ENCODE measurements at places on chromosomes 1 and 21.

DNA sequence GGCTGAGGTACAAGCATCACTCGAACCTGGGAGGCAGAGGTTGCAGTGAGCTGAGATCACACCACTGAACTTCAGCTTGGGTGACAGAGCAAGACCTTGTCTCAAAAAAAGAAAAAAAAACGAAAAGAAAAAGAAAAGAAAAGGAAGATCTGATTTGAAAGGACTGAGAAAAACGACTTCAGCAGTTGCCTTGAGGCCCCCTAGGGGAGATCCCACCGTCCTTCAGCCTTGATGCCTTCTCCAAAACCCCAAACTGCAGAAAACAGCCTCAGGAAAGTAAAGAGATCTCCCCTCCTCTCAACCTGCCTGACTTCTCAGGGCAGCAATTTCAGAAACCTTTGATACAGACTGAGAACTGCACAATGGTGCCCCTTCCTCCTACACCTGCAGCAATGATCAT lies 50.9 kb upstream of the BCAR3 start:
- DNase-seq = no peak

DNA sequence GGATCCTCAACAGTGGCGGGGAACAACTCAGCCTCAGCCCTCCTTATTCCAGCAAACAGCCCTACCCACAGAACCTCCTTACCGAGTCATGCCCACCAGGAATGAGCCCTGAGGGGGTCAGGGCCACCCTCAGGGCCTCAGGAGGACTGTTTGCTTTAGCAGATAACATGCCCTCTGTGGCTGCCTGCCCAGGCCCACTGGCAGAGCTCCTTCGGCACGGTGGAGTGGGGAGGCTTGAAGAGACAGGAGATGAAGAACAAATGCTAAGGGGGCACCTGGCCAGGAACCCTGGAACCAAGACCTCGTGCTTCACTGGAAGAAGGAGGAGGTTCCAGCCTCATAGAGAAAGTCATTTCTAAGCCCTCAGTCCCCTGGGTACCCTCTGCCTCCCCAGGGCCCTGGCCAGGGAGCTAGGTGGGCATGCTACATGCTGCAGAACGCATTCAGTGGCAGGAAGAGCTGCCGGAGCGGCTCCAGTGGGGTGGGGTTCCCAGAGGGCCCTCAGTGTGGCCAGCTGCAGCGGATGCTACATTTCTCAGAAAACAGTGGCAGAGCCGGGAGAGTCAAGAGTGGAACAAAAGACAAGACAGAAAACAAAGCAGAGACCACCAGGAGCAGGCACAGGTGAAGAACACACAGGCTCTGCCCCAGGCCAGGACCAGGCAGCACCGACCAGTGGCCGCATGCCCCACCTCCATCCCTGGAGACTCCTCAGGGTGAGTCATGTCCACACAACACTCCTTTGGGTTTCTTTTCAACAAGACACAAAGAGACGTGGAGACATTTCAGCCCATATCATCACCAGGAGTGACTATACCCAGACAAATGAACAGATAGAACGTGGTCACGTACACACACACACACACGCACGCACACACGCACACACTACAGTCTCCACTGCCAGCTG lies 39.8 kb downstream of the RIMS3 start:
- DNase-seq = no peak

- no peak for DNase-seq
Measured at GRCh38 chr1:39048745-39049370, 22.7 kb downstream of the NDUFS5 start.

DNA sequence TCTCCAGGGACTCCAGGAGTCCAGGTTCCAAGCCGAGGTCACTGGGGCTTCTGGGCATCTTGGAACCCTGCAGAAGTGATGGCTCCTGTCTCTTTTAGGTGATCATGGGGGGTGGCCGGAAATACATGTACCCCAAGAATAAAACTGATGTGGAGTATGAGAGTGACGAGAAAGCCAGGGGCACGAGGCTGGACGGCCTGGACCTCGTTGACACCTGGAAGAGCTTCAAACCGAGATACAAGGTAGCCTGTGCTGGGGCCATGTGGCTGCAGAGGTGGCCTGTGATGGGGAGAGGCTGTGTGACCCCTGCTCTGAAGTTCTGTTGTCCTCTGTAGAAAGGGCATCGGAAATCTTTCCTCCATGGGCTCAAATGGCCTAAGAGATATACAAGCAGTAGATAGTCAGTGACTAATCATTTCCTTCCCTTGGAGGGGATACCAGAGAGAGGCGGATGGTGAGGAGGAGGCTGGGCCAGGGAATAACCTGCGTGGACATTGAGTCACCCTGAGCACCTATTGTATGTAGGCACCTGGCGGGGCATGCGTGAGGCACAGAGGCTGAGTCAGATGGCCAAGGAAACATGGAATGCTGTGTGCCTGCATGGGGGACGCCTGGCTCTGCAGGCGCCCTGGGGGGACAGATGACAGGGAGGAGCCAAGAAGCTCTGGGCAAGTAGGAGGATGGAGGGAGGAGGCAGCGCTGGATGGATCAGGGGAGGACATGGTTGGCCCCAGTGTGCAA lies 59.0 kb downstream of the ALPL start:
- no peak for DNase-seq

GRCh38 chr1:32863218-32863880 lies 7.4 kb downstream of the FNDC5 start:
- no peak for DNase-seq

DNA sequence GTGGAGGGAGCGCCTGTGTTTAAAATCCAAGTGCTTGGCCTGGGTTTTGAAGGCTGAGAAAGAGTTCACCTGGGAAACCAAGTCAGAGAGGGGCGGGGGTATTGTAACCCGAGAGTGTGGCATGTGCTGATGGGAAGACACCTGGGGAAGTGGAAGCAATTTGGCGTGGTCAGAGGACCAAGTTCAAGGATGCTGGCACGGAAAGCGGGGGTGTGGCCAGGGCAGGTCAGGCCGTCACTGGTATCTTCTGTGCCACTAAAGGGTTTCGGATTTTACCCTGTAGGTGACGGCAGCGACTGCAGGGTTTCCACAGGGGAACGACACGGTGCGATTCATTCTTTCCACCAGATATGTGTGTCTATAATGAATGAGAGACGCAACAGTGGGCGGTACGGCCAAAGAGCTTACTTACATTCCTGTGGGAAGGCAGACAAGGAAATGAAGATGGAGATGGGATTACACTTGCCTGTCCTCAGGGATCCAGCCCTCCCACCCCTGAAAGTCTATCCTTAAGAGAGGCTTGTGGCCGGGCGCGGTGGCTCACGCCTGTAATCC lies 31.3 kb downstream of the CA6 start:
- no peak for DNase-seq

DNA sequence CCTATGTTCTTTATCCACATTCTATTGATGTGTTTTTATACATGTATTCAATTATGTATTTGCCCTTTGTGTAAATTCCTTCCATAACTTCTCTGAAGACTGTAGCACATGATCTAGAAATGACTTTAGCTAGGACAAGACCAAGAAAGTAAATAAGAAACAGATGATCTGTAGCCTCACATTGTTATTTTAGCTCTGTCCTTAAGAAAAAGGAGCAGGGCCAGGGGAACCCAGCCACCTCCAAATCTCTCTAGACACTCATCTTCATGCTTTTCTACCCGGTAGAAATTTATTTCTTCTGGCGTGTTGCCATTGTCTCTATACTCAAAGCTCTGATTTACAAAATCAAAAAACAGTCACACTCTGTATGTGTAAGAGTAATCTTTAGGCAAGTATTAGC lies 27.1 kb downstream of the CDC7 start:
- no peak for DNase-seq

DNA sequence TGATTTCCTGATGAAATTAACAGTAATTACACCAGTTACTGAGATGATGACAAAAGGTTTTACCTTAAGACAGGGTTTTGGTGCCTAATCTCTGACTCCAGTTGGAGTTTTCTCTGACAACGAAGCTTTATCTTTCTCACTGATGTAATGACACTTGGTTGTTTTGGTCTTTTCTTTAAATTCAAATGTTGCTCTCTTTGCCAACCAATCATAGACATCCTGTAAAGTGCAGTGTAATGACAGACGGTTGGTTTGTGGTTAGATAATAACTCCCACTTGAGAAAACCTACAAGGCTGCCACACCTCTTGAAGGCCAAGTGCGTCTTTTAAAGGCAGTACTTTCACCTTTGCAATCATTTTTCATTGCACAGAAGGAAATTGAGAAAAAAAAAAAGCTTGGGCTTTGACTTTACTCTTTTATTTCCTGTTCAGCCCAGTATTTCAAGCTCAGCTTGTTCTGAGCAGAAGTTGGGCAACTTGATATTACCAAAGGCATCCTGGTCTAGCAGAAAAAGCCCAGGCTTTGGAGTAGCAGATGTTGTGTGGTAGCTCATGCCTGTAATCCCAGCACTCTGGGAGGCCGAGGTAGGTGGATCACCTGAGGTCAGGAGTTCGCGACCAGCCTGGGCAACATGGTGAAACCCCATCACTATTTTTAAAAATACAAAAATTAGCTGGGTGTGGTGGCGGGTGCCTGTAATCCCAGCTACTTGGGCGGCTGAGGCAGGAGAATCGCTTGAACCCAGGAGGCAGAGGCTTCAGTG lies 14.9 kb downstream of the PDIK1L start:
- no peak for DNase-seq

DNA sequence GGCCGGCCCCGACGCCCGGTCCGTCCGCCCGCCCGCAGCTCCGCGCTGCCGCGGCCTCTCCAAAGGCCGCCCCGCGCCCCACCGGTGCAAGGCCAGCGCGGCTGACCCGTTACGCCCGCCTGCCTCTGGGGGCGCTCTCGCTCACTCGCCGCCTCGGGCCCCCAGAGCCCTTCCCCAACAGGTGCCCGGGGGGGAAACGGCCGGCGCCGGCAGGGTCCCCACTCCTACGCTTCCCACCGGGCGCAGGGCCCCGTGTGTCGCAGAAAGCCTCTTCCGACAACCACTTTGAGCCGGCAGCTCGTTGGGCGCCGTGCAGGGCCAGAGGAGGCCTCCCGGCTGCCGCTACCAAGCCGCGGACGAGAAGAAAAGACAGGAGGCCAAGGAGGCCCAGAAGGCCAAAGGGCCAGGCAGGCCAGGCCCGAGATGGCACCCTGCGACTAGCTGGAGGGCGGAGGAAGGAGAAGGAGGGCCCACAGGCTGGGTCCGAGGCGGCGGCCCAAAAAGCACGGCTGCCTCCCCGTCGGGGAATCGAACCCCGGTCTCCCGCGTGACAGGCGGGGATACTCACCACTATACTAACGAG lies 64.9 kb upstream of the FCGR2A start:
- DNase-seq = peak; percentile 65

DNA sequence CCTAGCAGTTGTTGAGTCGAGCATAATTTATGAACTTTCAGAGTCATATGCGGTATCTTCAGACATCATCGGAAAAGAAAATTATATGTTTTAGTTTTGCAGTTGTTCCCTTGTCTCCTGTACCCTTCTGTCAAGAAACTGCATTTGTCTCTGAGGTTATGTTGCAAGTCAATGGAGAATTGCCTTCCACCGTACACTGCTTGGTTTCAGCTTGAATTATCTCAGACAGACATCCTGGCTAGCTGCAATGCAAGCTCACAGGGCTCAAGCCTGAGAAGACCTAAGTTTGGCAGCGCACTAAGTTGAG lies 156.0 kb downstream of the NFIA start:
- DNase-seq = no peak

DNA sequence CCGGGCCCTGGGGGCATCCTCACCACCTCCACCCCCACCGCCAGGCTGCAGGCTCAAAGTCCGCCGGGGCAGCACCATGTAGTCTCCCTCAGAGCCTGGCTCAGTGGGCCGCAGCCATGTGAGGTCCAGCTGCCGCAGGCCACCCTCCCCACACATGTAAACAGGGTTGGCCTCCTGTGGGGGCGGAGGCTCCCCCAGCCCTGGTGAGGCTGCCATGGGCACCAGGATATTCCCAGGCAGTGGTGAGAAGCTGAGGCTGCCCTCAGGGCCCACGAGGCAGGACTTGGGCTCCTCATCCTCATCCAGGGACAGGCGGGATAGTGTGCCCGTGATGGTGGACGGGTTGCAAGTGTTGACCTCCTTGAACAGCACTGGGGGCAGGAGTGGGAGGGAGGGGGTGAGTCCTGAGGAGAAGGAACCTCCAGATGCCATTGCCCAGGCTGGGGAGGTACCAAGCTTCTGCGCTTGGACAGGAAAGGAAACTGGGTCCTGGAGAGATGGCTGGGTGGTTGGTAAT lies 27.3 kb upstream of the COL16A1 start:
- DNase-seq = no peak

- DNase-seq = no peak
Measured at GRCh38 chr1:190663962-190664361, 186.3 kb upstream of the BRINP3 start.

DNA sequence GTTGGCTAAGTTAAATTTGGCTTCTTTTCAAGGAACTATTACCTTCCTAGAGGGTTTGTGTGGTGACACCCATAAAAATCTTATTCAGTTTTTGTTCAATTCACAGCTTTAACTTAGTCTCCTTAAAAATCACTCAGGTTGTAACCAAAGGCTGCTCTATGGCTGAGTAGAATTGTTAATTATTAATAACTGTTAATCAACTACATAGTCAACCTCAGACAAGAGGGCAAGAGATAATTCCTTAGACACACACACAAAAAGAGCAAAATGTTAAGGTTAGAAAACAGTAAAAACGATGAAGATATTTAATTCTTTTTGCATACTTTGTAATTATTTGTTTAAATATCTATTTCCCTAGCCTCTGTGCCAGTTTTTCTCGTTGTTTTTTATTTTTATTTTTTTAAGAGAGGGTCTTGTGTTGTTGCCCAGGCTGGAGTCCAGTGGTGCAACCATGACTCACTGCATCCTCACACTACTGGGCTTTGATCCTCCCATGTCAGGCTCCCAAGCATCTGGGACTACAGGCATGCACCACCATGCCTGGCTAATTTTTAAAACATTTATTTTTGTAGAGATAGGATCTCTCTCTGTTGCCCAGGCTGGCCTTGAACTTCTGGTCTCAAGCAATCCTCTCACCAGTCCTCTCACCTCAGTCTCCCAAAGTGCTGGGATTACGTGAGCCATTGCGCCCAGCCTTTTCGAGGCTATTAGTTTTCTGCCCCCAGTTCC lies 215.2 kb downstream of the DISC1 start:
- DNase-seq = no peak

- DNase-seq = no peak
Measured at GRCh38 chr1:229562686-229563085, 4.2 kb upstream of the ABCB10 start.

DNA sequence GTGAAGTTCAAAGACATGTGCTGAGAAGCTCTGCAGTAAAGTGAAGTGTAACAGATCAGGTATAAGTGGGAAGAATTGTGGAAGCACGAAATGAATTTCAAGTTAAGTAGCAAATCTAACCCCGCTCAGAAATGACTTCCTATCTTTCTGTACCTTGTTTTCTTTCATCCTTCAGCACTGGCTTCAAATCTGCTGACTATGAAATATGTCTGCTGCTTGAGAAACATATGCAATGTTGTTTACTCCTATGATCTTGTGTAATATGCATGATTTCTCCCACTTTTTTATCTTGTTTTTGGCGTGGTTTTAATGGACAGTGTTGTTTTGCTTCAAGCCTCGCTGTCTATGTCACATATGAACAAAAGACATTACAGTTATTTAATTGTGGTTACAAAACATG lies 545.3 kb upstream of the NCAM2 start:
- no peak for DNase-seq

GRCh38 chr21:42025376-42026081 lies 15.4 kb upstream of the ZBTB21 start:
- DNase-seq = no peak
